Vagina (tissue), 2 donors: ENCODE measurements at places on chromosomes 5 and 9.

DNA sequence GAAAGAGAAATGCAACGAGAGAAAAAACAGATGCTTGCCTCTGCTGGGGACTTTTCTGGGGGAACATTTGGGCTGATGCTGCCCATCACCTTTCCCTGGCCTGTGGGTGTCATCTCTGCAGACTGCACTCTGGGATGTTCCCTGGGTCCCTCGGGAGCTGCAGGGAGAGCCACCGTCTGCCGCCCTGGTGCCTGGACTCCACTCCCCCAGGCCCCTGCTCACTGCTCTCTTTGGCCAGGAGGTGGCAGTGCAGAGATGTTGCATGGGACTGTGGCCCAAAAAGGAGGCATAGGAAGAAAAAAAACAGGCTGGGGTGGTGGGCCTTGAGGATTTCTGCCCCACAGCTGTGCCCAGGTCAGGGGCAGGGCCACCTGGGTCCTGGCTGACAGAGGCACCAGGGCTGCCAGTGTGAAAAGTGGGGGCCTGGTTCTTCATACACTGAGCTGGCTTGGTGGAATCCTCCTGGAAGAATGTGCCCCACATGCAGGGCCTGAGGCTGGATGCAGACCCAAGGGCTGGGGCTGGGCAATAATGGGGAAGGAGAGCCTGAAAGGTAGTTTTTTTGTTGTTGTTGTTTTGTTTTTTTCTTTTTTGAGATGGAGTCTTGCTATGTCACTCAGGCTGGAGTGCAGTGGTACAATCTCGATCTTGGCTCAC, 353.6 kb downstream of the SLIT3 start:
- no peaks in the 10 kb centered on the region for H3K36me3 ChIP-seq
- no peak overlapping the region for H3K27ac ChIP-seq
- DNase-seq = no peak
- H3K4me1 ChIP-seq = no peaks in the 10 kb centered on the region
- no peak overlapping the region for H3K4me3 ChIP-seq

DNA sequence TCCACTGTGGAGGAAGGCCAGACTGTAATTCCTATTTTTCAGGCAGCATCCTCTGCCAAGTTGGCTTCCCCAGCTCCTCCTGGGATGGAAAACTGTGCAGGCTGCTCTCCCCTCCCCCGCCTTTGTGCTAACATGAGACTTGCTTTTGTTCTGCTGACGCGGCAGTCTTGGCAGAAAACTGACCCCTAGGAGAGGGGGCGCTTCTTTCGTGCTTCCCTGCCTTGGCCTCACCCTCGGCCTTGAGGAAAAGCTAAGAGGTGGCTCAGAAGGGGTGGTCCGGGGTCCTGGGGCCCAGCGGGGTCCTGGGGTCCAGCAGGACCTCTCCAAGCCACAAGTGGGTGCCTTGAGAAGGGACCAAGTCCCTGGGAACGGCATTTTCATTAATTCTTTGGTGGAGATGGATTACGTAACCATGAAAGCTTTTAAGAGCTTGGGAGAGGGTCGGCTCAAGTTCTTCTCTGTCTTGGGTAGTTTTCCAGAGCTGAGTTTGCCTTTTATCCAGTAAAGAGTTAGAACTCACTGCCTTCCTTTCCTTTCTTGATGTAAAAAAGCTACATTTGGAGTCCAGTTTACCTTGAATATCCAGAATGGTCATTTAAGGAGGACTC, 51.0 kb downstream of the SH3PXD2B start:
- no peak overlapping the region for H3K4me3 ChIP-seq
- peaks cover 66% of the 10 kb centered on the region for H3K4me1 ChIP-seq
- H3K27me3 ChIP-seq = no peaks in the 10 kb centered on the region
- peak overlapping the region; percentile 98 for H3K27ac ChIP-seq
- H3K36me3 ChIP-seq = peaks cover 19% of the 10 kb centered on the region

- peaks cover 32% of the 10 kb centered on the region for H3K4me1 ChIP-seq
- H3K27ac ChIP-seq = peak within 1 kb of the TSS; percentile 96
- no peaks in the 10 kb centered on the region for H3K36me3 ChIP-seq
- no peaks in the 10 kb centered on the region for H3K27me3 ChIP-seq
- peak within 1 kb of the TSS; percentile 90 for H3K4me3 ChIP-seq
These were observed at the start of gene TPM2 for GRCh38 chr9:35689542-35690293. TSS of gene TPM2 (minus strand) at chr9:35689925. CDS start at chr9:35689817, 108 bp downstream.

DNA sequence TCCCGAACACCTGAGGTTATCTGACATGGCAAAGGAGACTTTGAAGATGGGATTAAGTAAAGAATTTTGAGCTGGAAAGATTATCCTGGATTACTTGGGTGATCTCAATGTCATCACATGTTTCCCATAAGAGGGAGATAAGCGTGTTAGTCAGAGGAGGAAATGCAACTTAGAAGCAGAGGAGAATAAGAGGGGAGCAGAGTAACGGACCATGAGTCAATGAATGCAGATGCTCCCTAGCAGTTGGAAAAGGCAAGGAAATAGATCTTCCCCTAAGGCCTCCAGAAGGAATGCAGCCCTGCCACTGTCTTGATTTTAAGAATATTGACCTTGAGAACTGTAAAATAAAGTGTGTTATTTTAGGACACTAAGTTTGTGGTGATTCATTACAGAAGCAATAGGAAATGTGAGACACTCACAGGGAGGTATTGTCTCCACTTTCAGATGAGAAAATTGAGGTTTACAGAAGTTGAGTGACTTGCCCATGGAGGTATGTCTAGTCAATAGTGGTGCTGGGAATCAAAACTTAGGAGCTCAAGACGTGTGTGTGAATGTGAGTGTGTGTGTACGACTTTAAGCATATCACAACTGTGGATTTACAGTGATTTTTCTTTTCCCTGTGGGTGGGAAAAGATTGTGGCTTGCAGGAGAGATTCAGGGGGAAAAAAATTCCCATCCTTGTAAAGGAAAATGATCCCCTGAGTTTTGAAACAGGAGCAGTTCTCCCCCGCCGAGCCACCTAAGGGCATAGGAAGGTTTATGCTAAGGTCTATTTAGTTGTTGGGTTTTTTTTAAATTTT, 125.3 kb downstream of the TRIM32 start:
- no peak overlapping the region for H3K27ac ChIP-seq
- H3K4me1 ChIP-seq = no peaks in the 10 kb centered on the region
- H3K36me3 ChIP-seq = no peaks in the 10 kb centered on the region
- no peak overlapping the region for H3K4me3 ChIP-seq

DNA sequence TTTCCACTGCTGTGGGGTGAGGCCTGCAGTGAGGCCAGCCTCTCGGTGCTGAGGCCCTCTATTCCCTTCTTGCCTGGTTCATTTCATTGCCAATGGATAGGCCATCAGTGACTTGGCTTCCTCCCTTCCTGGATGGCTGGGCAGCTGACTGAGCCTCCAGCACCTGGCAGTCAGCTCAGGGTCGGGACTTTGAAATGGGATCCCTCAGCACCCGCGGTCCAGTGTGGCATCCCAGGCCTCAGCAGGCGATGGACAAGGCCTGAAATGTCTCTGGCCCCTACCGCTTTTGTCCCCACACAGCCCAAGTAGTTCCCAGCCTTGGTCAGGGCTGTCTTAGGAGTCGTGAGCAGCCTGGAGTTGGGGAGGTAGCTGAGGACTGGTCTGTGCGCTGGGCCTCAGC, 17.2 kb downstream of the NDST1 start:
- H3K36me3 ChIP-seq = no peaks in the 10 kb centered on the region
- peaks cover 57% of the 10 kb centered on the region for H3K4me1 ChIP-seq
- H3K27me3 ChIP-seq = no peaks in the 10 kb centered on the region
- H3K4me3 ChIP-seq = no peak overlapping the region
- DNase-seq = no peak
- H3K27ac ChIP-seq = no peak overlapping the region

GRCh38 chr9:126327006-126327713, 531 bp downstream of the MVB12B start:
- peak overlapping the region; percentile 81 for H3K4me3 ChIP-seq
- no peaks in the 10 kb centered on the region for H3K27me3 ChIP-seq
- peak overlapping the region; percentile 84 for H3K27ac ChIP-seq
- no peak for DNase-seq
- H3K4me1 ChIP-seq = peaks cover 51% of the 10 kb centered on the region

DNA sequence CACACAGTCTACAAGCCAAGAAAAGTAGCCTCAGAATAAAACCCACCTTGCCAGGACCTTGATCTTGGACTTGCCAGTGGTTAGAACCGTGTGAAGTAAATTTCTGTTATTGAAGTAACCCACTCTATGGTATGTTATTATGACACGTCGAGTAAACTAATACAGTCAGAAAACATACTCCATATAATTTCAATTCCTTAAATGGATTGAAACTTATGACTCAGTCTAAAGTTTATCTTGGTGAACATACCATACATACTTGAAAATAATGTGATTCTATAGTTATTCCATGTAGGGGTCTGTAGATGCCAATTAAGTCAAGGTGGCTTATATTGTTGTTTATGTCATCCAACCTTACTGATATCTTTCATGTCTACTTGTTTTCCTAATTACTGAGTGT, 950.7 kb downstream of the TLE4 start:
- no peaks in the 10 kb centered on the region for H3K36me3 ChIP-seq
- H3K27ac ChIP-seq = no peak overlapping the region
- DNase-seq = no peak
- H3K4me1 ChIP-seq = no peaks in the 10 kb centered on the region
- no peaks in the 10 kb centered on the region for H3K27me3 ChIP-seq

DNA sequence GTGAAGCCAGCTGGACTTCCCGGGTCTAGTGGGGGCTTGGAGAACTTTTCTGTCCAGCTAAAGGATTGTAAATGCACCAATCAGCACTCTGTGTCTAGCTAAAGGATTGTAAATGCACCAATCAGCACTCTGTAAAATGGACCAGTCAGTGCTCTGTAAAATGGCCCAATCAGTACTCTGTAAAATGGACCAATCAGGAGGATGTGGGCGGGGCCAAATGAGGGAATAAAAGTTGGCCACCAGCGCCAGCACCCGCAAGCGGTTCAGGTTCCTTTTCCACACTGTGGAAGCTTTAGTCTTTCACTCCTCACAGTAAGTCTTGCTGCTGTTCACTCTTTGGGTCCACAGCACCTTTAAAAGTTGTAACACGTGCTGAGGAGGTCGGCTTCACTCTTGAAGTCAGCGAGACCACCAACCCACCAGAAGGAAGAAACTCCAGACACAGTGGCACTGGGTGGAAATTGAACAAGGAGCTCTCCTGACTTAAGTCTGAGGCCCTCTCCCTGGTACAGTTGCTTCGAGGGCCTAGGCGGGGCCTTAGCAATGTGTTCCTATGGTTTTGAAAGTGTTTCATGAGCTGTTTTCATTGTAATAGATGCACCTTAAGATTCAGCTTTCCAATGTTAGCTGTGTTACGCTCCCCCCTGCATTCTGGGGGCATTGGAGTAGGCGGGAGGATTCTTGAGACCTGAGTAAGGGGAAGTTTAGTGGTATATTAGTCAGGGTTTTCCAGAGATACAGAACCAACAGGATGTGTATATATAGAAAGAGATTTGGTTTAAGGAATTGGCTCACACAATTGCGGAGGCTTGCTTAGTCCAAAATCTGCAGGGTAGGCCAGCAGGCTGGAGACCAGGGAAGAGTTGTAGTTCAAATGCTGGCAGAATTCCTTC, 21.5 kb upstream of the MYO10 start:
- no peaks in the 10 kb centered on the region for H3K27me3 ChIP-seq
- H3K4me3 ChIP-seq = no peak overlapping the region
- no peaks in the 10 kb centered on the region for H3K36me3 ChIP-seq
- no peaks in the 10 kb centered on the region for H3K4me1 ChIP-seq

GRCh38 chr5:146301626-146302025, 37.0 kb upstream of the POU4F3 start:
- DNase-seq = no peak
- H3K27ac ChIP-seq = no peak overlapping the region
- H3K36me3 ChIP-seq = no peaks in the 10 kb centered on the region
- no peaks in the 10 kb centered on the region for H3K4me1 ChIP-seq
- no peaks in the 10 kb centered on the region for H3K27me3 ChIP-seq
- no peak overlapping the region for H3K4me3 ChIP-seq

DNA sequence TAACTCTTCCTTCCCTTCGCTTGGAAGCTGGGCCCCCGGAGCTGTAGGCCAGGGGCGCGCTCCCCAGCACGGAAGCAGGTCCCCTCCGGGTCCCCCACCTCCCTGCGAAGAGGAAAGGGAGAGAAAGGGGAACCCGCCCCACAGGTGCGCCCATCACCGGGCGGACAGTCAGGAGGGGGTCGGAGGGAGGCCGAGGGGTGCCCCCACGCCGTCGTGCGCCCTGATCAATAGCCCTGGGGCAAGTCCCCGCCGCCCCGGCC, 793 bp downstream of the AGPAT2 start:
- peak overlapping the region; percentile 90 for H3K4me3 ChIP-seq
- peak overlapping the region; percentile 71 for H3K27ac ChIP-seq
- no peaks in the 10 kb centered on the region for H3K27me3 ChIP-seq
- no peaks in the 10 kb centered on the region for H3K36me3 ChIP-seq

DNA sequence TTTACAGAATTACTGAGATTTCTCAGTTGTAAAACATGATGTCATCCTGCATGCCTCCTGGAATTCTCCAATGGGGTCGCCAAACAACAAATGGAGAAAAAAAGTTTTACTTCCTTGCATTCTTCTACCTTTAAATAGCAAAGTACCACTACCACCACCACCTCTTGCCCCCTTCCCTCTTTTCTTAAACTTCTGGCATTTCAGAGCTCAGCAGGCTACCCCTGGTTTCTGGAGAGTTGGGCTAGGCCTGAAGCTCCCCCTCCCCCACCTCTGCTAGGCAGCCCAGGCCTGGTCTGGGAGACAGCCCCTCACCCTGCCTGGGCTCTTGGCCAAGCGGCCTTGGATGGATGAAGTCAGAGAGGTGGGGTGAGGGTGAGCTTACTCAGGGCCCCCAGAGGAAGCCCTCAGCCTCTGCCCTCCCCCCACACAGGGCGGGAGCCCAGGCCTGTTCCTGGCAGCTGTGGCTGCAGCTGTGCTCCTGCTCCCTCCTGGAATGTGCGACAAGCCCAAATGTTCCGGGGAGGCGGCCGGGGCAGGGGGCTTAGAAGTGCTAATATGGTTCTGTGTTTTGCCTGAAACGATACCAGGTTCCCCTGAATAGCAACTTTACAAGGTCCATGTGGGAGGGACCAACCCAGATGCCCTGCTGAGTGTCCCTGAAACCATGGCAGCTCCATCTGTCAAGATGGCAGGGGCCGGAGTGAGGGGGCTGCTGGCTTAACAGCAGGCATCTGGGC, 6.0 kb upstream of the CCIN start:
- no peaks in the 10 kb centered on the region for H3K27me3 ChIP-seq
- H3K36me3 ChIP-seq = no peaks in the 10 kb centered on the region
- DNase-seq = no peak
- no peak overlapping the region for H3K4me3 ChIP-seq
- peaks cover 46% of the 10 kb centered on the region for H3K4me1 ChIP-seq

GRCh38 chr5:158273035-158273434, 414.1 kb upstream of the CLINT1 start:
- DNase-seq = no peak
- H3K4me3 ChIP-seq = no peak overlapping the region
- H3K27ac ChIP-seq = no peak overlapping the region
- H3K36me3 ChIP-seq = no peaks in the 10 kb centered on the region
- no peaks in the 10 kb centered on the region for H3K4me1 ChIP-seq
- H3K27me3 ChIP-seq = no peaks in the 10 kb centered on the region

DNA sequence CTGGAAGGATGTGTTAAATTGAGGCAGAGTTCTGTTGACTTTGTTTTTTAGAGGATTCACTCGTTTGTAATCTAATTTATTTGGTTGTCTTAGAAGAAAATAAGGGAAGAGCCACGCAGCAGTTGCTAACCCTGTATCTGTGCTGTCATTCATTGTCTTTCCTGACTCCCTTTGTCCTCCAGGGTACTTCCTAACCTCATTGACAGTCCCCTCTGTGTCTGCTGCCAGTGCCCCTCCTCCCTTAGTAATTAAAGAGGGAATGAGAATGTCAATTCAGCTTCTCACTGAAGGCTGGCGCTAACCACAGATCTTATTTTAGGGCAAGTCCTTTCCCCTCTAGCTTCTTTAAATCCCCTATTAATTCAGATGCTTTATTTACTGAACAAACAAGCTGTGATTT, 84.0 kb downstream of the MAST4 start:
- no peak overlapping the region for H3K4me3 ChIP-seq
- H3K36me3 ChIP-seq = no peaks in the 10 kb centered on the region
- no peak overlapping the region for H3K27ac ChIP-seq
- DNase-seq = no peak
